ENCODE measurements at places on chromosomes 11 and 22.

DNA sequence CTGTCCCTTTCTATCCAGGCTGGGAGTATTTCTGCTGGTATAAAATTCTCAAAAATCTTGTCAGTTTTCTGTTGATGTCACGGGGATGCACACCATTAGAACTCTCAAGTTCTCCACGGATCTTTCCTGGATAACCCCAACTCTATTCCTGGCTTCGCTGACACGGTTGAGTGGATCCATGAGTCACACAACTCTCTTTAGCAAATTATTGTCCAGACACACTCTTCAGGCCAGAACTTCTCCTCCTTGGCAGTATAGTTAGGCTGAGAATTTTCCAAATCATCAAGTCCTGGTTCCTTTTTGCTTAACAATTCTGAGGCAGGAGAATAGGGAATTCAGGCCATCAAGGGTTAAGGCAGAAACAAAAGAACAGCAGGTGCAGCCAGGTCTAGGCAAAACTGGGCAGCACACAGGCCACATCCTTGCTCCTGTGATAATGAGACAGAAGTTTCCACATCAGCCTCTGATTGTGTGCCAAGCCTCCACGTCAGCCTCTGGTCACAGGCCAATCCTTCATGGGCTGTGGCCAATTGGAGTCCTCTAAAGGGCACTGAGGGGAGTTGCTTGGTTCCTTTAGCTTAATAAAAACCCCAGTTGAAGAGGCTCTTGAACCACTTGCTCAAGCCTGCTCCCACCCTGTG, 5.7 kb upstream of the ACAT1 start:
- H3K4me1 ChIP-seq, result peaks cover 25% of the 10 kb centered on the region
- H3K4me3 ChIP-seq, result no peak overlapping the region
- peak overlapping the region; percentile 92 for H3K27ac ChIP-seq
- H3K36me3 ChIP-seq, result no peaks in the 10 kb centered on the region
- no peaks in the 10 kb centered on the region for H3K27me3 ChIP-seq

DNA sequence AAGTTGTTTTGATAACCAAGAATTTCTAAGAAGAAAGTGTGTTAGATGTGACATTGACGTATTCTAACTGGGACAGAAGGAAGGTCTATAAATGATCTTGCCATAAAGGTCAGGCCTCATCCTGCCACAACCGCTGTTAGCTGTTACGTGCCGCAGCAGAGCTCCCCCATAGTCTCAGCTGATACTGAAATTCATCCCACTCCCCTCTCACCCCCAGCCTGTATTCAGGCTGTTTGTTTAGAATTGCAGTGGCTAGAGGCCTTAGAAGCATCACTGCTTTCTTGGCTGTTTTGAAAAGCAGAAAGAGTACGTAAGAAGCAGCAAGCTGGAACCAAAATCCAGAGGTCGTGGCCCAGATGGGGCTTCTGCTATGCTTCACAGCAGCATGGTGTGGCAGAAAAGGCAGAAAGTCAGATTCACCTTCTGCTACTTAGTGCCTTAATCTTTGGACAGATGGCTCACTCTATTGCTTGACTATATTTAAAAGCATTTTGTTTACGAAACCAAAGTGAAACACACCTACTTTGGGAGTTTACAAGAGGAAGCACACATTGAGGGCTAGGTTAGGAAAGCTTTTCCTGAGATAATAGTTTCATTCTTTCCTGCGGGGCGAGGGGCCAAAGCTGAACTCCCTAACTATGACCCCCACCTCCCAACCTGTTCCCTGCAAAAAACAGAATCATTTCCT, 950 bp upstream of the LAYN start:
- H3K27me3 ChIP-seq, result no peaks in the 10 kb centered on the region
- H3K4me3 ChIP-seq, result peak overlapping the region; percentile 76
- H3K27ac ChIP-seq, result no peak overlapping the region
- no peak for DNase-seq

DNA sequence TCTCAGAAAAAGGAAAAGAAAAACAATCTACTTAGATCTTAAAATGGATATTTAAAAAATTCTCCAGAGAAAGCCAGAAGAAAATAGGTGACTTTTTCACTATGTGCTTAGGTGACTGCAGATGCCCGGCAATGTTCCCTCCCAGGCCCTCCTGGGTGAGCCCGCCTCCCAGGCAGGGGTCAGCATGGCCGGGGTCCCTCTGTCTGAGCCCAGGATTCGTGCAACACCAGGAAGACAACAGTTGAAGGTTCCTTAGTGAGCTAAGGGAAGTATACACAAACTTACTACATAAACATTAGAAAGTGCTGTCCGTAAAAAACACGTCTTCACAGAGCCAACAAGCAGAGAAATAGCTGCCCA, 11.6 kb downstream of the MAPK8IP2 start:
- no peaks in the 10 kb centered on the region for H3K36me3 ChIP-seq
- no peaks in the 10 kb centered on the region for H3K27me3 ChIP-seq
- no peaks in the 10 kb centered on the region for H3K4me1 ChIP-seq

GRCh38 chr11:128335729-128336128, 251.6 kb downstream of the ETS1 start:
- H3K4me3 ChIP-seq, result no peak overlapping the region
- DNase-seq, result no peak
- no peaks in the 10 kb centered on the region for H3K36me3 ChIP-seq
- peak overlapping the region; percentile 23 for H3K27ac ChIP-seq
- no peaks in the 10 kb centered on the region for H3K27me3 ChIP-seq

DNA sequence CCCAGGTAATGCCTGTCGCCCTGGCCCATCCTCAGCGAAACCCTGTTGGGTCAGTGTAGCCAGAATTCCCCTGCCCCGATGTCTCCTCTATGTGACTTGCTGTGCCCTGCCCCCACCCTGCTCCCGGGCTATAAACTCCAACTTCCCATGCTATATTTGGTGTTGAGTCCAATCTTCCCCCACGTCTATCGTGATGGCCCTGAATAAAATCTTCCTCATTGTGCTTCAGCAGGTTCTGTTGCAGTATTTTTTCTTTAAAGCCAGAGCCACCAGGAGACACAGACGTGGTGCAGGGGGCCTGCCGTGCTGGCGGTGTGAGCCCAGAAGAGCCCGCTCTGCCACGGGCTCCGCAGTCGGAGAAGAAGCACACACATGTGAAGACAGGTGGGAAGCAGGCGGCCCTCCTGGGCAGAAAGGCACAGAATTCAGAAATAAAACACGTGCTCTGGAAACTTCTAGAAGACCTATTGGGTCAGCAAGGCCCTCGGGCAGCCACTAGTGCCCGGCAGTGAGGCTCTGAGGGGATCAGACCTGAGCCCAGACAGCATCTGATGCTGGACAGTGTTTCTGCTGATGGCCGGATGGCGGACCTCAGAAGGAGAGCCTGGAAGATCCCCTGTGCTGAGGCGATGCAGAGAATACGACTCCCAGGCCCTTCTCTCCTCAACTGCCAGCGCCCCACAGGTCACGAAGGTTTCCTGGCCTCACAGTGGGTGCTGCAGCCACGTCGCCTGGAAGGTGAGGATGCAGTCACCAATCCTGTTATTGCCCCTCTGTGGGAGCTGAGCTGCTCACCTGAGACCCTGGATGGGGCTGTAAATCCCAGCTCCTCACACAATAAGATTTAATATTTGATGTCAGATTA, 501.9 kb downstream of the BRD1 start:
- H3K4me1 ChIP-seq, result no peaks in the 10 kb centered on the region
- no peaks in the 10 kb centered on the region for H3K36me3 ChIP-seq
- no peak overlapping the region for H3K4me3 ChIP-seq
- no peak for DNase-seq

GRCh38 chr11:33533386-33534052, 167.1 kb downstream of the C11orf91 start:
- H3K27me3 ChIP-seq, result no peaks in the 10 kb centered on the region
- H3K36me3 ChIP-seq, result no peaks in the 10 kb centered on the region
- no peak overlapping the region for H3K4me3 ChIP-seq
- H3K27ac ChIP-seq, result no peak overlapping the region
- no peaks in the 10 kb centered on the region for H3K4me1 ChIP-seq

GRCh38 chr11:84128840-84129239, 842.7 kb upstream of the CCDC90B start:
- H3K27ac ChIP-seq, result no peak overlapping the region
- DNase-seq, result no peak
- no peak overlapping the region for H3K4me3 ChIP-seq

DNA sequence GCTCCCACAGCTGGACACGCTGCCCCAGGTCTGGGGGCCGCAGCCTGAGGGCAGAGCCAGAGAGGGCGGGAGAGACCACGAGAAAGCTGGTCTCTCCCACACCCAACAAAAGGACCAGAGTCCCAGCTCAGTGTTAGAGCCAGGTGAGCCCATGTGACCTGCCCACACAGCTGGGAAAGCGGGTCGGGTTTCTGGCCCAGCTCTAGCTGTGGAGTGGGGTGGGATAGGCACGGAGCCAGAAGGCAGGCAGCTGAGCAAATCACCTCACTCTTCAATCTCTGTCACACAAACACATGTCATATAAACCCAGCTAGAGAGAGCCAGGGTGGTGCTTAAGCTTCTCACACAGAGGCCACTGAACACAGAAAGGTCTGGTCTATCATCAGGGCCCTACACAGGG, 7.8 kb upstream of the EIF3D start:
- peak overlapping the region; percentile 77 for H3K27ac ChIP-seq
- H3K4me3 ChIP-seq, result peak overlapping the region; percentile 55
- no peaks in the 10 kb centered on the region for H3K4me1 ChIP-seq
- DNase-seq, result peak; percentile 66

GRCh38 chr11:87361891-87362290, 324.2 kb downstream of the TMEM135 start:
- no peak for DNase-seq
- H3K4me1 ChIP-seq, result no peaks in the 10 kb centered on the region
- no peak overlapping the region for H3K27ac ChIP-seq
- no peak overlapping the region for H3K4me3 ChIP-seq

DNA sequence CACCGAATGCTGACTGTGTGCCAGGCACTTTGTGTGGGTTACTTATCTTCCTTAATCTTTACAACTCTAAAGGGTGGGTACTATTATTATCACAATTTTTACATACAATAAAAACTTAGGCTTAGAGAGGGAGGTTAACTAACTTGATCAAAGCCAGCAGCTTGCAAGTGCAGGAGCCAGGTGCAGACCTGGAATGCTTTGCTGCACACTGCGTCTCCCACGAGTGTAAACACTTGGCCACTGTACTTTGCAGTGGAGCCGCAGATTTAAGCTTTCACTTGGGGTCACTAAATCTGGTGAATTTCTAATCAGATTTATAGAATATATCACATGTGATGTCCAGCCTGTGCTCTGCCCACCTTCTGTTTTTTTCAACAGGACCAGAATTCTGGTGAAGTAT, 36.7 kb downstream of the AMOTL1 start:
- H3K4me1 ChIP-seq, result peaks cover 73% of the 10 kb centered on the region
- no peak overlapping the region for H3K4me3 ChIP-seq
- no peaks in the 10 kb centered on the region for H3K27me3 ChIP-seq
- peaks cover 48% of the 10 kb centered on the region for H3K36me3 ChIP-seq
- peak overlapping the region; percentile 64 for H3K27ac ChIP-seq

DNA sequence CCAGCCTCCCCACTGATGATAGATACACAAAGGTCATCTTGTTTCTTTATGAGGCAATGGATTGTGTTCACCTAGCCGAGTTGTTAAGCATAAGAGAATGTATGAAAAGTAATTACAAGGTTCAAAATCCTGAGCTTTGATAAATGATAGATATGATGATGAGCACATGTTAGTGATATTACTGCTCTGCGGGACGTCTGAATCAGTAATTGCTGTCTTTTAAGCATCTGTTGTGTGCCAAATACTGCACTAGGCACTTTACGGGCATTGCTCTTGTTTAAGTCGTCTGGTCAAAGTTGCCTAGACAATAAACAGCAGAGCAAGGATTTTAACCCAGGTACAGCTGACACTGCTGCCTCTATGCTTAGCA, 559 bp upstream of the RNF141 start:
- H3K36me3 ChIP-seq, result no peaks in the 10 kb centered on the region
- H3K27me3 ChIP-seq, result no peaks in the 10 kb centered on the region
- peak overlapping the region; percentile 90 for H3K27ac ChIP-seq
- no peak for DNase-seq
- peak overlapping the region; percentile 82 for H3K4me3 ChIP-seq
- peaks cover 19% of the 10 kb centered on the region for H3K4me1 ChIP-seq

GRCh38 chr11:132036220-132036619, 665.8 kb downstream of the NTM start:
- no peaks in the 10 kb centered on the region for H3K36me3 ChIP-seq
- H3K4me1 ChIP-seq, result no peaks in the 10 kb centered on the region
- H3K27ac ChIP-seq, result no peak overlapping the region
- no peaks in the 10 kb centered on the region for H3K27me3 ChIP-seq
- no peak overlapping the region for H3K4me3 ChIP-seq
- DNase-seq, result no peak

GRCh38 chr22:21683401-21683811, 17.6 kb downstream of the PPIL2 start:
- H3K36me3 ChIP-seq, result peaks cover 78% of the 10 kb centered on the region
- no peak overlapping the region for H3K4me3 ChIP-seq
- no peak overlapping the region for H3K27ac ChIP-seq

GRCh38 chr22:37930952-37931440, 22.4 kb downstream of the C22orf23 start:
- peaks cover 51% of the 10 kb centered on the region for H3K36me3 ChIP-seq
- H3K27ac ChIP-seq, result no peak overlapping the region
- no peak overlapping the region for H3K4me3 ChIP-seq
- no peak for DNase-seq
- peaks cover 11% of the 10 kb centered on the region for H3K4me1 ChIP-seq

DNA sequence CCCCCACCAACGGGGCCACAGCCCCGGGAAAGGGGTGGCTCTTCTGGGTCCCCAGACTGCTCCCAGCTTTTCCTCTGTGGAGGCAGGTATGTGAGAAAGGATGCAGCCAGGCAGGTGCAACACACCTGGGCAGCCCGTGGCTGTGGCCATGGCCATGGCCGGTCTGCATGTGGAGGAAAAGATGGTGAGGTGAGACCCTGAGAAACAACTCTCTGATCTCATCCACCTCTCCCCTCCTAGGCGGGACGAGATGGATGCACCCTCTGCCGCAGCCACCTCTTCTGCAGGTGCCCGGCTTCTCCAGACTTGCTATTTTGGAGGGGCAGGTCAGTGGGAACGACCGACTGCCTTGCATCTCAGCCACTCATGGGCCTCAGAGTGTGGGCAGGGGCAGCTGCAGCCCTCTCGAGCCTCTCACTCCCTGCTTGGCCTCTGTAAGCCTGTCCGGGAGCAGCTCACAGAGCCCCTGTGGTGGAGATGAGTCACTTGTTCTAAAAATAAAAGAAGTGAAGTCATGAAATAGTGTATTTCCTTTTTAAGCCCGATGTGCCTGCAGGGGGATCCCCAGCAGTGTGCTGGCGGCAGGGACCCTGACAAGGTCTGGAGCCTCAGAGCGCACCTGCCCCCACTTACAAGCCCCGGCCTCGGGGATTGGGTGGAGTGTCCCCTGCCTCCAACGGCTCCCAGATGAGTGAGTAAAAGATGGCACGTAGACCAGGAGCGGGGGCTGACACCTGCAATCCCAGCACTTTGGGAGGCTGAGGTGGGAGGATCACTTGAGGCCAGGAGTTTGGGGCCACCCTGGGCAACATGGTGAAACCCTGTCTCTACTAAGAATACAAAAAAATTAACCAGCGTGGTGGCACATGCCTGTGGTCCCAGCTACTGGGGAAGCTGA, 10.7 kb downstream of the SMIM38 start:
- H3K27me3 ChIP-seq, result no peaks in the 10 kb centered on the region
- no peak overlapping the region for H3K27ac ChIP-seq
- peaks cover 4% of the 10 kb centered on the region for H3K4me1 ChIP-seq

GRCh38 chr11:76756341-76756741, 26.8 kb upstream of the TSKU start:
- H3K4me3 ChIP-seq, result no peak overlapping the region
- H3K36me3 ChIP-seq, result no peaks in the 10 kb centered on the region
- no peak for DNase-seq
- H3K4me1 ChIP-seq, result no peaks in the 10 kb centered on the region
- H3K27ac ChIP-seq, result no peak overlapping the region
- no peaks in the 10 kb centered on the region for H3K27me3 ChIP-seq
